Gastroesophageal sphincter (tissue), 4 donors: ENCODE measurements at places on chromosomes 11 and 22.

DNA sequence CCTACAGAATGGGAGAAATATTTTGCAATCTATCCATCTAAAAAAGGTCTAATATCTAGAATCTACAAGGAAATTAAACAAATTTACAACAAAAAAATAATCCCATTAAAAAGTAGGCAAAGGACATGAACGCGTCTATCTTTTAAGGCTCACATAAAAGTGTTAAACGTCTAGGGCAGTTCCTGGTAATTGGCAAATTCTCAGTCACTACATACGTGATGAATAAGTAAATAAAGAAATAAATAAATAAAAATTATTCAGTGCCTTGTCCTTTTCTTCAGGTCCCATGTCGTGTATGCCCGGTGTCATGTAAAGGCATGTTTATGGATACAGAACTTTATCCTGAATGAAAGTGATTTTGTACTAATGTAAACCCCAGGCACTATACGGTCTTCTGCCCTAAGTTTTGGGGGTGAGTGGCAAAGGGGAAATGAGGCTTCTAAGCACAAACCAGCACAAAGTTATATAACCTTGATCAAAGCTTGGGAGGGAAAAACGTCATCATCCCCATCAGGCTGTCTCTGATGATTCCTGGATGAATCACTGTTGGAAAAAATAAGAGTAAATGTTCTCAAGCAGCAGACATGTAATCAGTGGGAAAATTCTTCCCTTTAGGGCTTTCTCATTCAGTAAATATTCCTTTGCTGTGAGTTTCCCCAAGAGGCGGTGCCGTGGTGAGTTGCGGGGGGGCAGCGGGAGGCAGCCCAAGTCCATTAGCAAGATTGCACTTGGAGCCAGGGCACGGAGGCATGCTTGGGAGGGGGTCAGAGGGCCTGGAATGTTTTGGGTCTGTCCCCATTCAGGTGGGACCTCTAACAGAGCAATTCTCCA lies 30.4 kb upstream of the MICAL2 start:
- peak; percentile 81 for ATAC-seq

DNA sequence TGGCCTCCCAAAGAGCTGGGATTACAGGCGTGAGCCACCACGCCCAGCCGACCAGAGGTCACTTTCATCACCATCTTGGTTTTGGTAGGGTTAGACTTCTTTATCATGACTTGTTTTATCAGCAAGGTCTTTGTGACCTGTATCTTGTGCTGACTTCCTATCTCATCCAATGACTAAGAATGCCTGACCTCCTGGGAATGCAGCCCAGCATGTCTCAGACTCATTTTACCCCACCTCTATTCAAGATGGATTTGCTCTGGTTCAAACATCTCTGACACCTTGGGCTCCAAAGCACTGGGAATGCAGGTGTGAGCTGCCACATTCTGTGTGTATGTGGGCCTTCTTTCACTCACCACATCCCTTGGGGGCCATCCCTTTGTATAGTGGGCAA lies 5.1 kb upstream of the TALDO1 start:
- ATAC-seq = no peak

DNA sequence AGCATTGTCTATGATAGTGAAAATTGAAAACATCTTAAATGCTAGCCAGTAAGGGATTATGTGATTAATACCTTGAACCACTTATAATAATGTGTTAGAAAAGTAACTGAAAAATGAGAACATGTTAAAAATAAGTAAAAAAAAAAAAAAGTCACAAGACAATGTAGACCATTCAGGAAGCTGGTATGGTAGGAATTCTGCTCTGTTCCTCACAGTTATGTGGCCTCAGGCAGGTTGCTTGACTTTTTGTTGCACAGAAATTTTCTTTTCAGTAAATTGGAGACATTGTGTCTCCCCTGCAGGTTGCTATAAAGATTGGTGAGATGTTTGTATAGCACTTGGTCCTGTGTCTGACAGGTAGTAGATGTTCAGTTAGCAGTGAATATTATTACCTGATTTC lies 17.3 kb upstream of the PLET1 start:
- no peak for ATAC-seq

DNA sequence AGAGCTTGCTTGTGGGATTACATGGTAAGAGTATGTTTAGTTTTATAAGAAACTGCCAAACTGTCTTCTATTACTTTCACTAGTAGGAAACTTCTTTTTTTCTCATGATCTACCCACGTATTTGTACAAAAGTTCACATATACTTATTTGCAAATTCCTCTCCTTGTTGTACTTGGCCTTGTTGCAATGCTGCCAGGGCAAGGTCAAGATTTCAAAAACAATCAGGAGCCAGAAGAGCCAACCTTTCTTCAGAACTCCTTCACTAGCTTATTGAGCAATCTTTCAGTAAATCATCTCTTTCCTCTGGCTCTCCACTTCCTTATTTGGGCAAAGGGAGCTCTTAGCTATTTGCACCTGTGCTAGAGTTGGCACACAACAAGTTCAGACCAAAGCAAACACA lies 9.7 kb downstream of the SRSF8 start:
- peak; percentile 65 for ATAC-seq

DNA sequence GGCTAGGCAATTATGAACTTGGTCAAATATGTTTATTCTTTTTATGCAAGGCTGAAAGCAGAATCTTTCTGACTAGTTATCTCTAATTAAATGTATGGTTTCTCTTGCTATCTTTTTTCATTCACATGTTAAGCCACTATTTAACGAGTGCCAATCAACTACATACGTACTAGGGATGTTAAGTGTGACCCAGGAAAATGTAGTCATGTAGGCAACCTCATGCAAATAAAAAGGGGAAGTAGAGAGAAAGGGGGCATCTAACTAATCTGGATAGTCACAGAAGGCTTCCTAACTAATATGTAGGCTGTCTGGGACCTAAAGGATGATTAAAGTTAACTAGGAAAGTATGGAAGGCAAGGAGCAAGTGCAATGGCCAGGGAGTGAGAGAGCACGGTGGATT lies 23.5 kb downstream of the TBRG1 start:
- ATAC-seq = no peak

DNA sequence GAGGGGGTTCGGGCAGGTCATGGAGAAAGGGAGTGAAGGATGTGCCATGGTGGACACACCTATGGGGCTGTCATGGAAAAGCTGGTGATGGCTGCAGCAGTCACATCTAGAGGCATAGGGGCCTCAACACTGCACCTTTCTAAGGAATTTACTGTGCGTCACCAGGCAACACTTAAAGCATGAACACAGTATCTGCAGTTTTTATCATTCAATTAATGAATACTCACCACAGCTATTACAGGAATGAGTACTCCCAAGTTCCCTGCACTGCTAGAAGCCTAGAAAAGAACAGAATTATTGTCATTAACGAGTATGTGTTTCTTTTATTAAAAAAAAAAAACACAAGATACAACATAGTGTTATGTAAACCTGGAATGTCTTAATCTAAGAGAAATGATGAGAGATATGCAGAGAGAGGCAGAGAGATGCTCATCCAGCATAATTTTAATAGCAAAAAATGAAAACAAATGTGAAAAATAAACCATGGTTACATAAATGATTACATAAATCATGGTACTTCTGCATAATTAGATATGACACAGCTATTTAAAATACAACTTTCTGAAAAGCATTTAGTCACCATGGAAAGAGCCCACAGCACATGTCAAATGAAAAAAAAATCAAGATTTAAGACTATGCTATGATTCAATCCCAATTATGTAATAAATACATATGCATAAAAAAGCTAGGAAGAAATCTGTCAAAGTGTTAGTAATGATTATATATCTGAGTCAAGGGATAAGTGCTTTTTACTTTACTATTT lies 19.2 kb downstream of the SERPIND1 start:
- ATAC-seq = no peak

GRCh38 chr11:11230802-11231562 lies 122.1 kb downstream of the CSNK2A3 start:
- ATAC-seq = no peak

GRCh38 chr22:30114361-30114760 lies 34.1 kb downstream of the HORMAD2 start:
- ATAC-seq = no peak

- ATAC-seq = no peak
Observed at GRCh38 chr11:61880454-61880853, 10.9 kb downstream of the FADS3 start.

GRCh38 chr11:94400839-94401772 lies at the start of gene GPR83:
GPR83 (minus strand) TSS chr11:94401419; CDS start chr11:94401247, 172 bp downstream.
- ATAC-seq = no peak

GRCh38 chr11:66614073-66614472 lies 2.4 kb upstream of the RBM14 start:
- ATAC-seq = no peak

GRCh38 chr22:22935546-22936157 lies 48.0 kb downstream of the IGLL5 start:
- ATAC-seq = no peak

GRCh38 chr22:23591201-23591791 lies 11.2 kb upstream of the IGLL1 start:
- ATAC-seq = no peak

GRCh38 chr11:119181677-119182412 lies 3.4 kb upstream of the NHERF4 start:
- ATAC-seq = no peak

GRCh38 chr11:57325735-57326048 lies 940 bp upstream of the TNKS1BP1 start:
- ATAC-seq = peak; percentile 33

DNA sequence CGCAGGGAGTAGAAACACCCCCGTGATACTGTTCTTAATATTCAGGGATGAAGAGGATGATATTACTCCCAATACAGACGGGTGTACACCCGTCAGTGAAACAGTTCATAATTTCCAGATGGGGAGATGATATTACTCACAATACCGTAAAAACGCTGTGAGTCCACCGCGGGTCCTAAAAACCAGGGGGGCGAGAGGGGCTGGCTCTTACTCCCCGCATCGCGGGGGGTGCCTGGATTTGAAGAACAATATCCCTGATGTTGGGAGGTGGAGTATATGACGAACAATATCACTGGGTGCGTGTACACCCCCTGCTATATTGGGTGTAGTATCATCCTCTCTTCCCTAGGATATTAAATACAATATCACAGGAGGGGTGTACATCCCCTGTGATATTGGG lies 20.5 kb upstream of the APOL5 start:
- no peak for ATAC-seq

DNA sequence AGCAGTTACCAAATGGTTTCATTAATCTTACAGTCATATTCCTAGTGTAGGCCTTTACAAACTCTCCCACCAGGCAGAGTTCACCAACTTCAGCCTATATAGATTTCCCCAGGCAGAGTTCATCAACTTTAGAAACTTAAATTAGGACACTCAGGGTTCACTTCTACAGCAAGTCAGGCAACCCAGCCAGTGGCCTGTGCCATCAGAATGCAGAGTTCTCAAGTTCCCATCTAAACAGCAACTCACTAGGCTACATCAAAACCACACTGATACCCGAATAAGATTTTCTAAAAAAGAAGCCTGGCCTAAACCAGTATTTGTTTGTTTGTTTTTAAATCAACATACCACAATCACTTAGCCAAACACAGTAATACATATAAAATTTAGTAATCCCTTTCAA lies 33.7 kb downstream of the PICALM start:
- no peak for ATAC-seq

GRCh38 chr11:129998107-129998506 lies 4.5 kb downstream of the PRDM10 start:
- ATAC-seq = no peak

- ATAC-seq = peak; percentile 94
Observed at GRCh38 chr11:128530118-128531074, 57.0 kb downstream of the ETS1 start.

DNA sequence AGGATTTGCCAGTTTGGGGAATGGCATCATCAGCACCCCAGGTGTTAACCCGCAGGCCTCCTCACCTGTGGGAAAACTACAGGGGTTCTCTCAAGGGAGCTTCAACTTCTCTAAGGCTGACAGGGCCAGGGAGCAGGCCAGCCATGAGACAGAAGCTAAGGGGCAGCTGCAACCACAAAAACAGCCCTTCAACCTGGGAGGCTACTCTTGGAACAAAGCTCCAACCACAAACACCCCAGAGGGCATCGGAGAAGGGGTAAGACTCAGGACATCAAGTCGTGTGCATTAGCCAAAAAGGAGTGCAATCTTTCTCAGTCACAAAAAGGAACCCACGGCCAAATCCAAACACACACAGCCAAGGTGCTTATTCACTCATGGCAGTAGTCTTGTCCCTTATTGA lies 103.0 kb downstream of the PLEKHA7 start:
- no peak for ATAC-seq

DNA sequence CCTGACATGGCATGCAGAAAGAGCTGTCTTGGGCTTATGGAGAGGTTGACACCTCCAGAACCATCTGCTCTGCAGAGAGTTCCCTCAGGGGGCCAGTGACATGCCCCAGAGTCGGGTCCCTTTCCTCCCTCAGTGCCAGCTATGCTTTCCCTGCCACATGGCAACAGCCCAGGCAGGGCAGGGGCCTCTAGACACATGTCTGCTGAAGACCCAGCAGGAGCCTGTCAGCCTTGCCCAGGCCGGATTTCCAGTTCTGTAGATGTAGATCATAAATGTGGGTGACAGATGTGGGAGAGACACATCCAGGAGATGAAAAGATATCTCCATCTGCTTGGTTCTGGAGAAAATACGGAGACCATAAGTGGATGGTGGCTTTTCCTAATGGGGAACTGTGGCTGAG lies 25.5 kb downstream of the NAV2 start:
- ATAC-seq = no peak

DNA sequence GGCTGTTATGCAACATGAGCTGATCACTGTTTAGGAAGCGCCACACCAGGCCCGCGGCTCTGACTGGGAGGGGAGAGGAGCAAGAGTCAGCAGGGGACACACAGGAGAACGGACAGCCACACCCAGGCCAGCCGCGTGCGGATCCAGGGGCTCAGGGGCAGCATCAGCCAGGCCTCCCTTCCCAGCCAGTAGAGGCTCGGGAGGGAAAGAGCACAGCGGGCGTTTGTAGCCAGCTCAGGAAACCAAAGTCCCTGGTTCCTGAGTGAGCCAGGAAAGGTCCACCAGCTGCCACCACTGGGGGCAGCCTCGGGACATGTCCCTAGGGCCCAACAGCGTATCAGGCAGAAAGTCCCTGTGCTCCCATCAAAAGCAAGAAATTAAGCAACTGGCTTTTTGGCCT lies 71.8 kb upstream of the PITPNB start:
- ATAC-seq = peak; percentile 89

GRCh38 chr11:36443661-36444060 lies 66.4 kb downstream of the TRAF6 start:
- ATAC-seq = no peak

DNA sequence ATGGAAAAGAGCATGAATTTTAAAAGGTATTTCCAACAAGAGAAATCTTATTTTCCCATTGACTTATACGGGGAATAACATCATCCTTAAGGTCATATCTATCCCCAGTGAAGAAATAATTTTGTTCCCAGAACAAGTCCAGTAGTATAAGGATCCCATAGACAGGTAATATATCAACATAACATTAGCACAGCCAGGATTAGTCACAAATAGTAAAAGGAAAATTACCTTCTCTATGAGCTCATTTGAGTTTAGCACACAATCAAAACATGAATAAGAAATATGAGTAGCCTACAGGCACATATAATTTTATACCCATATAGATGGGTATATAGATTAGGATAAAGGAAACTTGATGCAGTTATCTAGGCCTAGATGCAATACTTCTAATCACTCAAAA lies 2.8 kb upstream of the OR52K1 start:
- no peak for ATAC-seq

- no peak for ATAC-seq
Observed at GRCh38 chr22:46328797-46329196, 6.7 kb upstream of the TRMU start.

GRCh38 chr11:73160005-73160760 lies 18.1 kb upstream of the FCHSD2 start:
- ATAC-seq = no peak
